ENCODE measurements at places on chromosomes 13 and 19. TPM values are rescaled to one million over a fixed set of nuclear protein-coding genes. Genes with fewer than 3 reads are reported as not detected.

GRCh38 chr19:49333418-49333805 is 1.8 kb upstream of the CD37 start:
- H3K27me3 ChIP-seq = no peaks in the 10 kb centered on the region
- H3K36me3 ChIP-seq = no peaks in the 10 kb centered on the region
- H3K4me1 ChIP-seq = peaks cover 47% of the 10 kb centered on the region
- peak overlapping the region; percentile 86 for H3K27ac ChIP-seq
- peak overlapping the region; percentile 21 for H3K4me3 ChIP-seq

GRCh38 chr13:83168590-83168989 is 713.7 kb downstream of the SLITRK1 start:
- H3K36me3 ChIP-seq = no peaks in the 10 kb centered on the region
- H3K27ac ChIP-seq = no peak overlapping the region
- H3K4me1 ChIP-seq = no peaks in the 10 kb centered on the region
- H3K4me3 ChIP-seq = no peak overlapping the region
- DNase-seq = no peak
- H3K27me3 ChIP-seq = no peaks in the 10 kb centered on the region

DNA sequence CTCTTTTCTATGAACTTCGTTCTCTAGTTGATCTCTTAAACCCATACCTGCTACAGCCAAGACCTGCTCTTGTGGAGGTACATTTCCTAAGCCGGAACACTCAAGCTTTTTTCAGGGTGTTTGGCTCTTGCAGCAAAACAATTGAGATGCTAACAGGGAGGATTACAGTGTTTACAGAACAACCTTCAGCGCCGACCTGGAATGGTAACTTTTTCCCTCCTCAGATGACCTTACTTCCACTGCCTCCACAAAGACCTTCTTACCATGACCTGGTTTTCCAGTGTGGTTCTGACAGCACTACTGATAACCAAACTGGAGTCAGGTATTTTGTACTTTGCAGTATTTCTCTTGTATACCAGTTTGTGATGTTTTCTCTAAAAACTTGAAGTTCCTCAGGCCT is 506 bp downstream of the KCNRG start:
- DNase-seq = no peak
- H3K27me3 ChIP-seq = no peaks in the 10 kb centered on the region
- H3K4me3 ChIP-seq = no peak overlapping the region
- H3K4me1 ChIP-seq = no peaks in the 10 kb centered on the region

DNA sequence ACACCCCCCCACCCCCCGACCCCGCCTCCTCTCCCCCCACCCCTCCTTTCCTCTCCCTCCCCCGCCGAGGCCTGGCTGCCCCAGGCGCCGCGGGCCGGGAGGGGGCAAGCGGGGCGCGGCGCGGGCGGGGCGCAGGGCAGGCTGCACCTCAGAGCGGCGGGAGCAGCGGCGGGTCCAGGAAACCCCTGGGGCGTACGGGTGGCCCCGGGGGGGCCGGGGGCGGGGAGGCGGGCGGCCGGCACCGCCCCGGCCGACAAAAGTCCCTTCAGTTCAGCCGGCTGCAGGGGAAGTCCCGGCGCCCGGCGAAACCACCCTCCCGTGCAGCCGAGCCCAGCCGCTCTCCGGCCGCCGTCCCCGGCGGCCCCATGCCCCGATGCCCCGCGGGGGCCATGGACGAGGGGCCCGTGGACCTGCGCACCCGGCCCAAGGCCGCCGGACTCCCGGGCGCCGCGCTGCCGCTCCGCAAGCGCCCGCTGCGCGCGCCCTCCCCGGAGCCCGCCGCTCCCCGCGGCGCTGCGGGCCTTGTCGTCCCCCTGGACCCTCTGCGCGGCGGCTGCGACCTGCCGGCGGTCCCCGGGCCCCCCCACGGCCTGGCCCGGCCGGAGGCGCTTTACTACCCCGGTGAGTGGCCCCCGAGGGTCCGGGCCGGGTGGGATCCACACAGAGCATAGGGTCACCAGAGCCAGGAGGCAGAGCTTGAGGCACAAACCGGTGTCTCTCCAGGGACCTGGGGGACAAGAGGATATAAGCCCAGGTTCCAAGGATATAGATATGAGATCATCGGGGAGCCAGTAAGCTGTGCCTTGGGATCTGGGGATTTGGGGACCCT is at the start of gene BCL3:
Gene BCL3 (plus strand): TSS at position 283 of the 829 bp plus-strand sequence. CDS start 83 bp downstream, at position 366.
- H3K4me3 ChIP-seq = peak within 1 kb of the TSS; percentile 91
- H3K36me3 ChIP-seq = no peaks in the 10 kb centered on the region
- peaks cover 44% of the 10 kb centered on the region for H3K4me1 ChIP-seq
- peak; percentile 32 for DNase-seq

- H3K27me3 ChIP-seq = no peaks in the 10 kb centered on the region
- peaks cover 60% of the 10 kb centered on the region for H3K4me1 ChIP-seq
- DNase-seq = peak; percentile 22
- H3K27ac ChIP-seq = no peak within 1 kb of the TSS
- H3K36me3 ChIP-seq = no peaks in the 10 kb centered on the region
These were observed at the start of gene ADGRE1 for GRCh38 chr19:6887316-6887715. Gene ADGRE1 (plus strand): TSS chr19:6887579. CDS start chr19:6887609, 30 bp downstream.

Gene CGB8
- total RNA-seq = not detected

GRCh38 chr13:33032037-33032625 is 15.9 kb downstream of the KL start:
- no peak overlapping the region for H3K27ac ChIP-seq
- no peak for DNase-seq
- no peaks in the 10 kb centered on the region for H3K27me3 ChIP-seq
- H3K4me1 ChIP-seq = no peaks in the 10 kb centered on the region
- no peak overlapping the region for H3K4me3 ChIP-seq

DNA sequence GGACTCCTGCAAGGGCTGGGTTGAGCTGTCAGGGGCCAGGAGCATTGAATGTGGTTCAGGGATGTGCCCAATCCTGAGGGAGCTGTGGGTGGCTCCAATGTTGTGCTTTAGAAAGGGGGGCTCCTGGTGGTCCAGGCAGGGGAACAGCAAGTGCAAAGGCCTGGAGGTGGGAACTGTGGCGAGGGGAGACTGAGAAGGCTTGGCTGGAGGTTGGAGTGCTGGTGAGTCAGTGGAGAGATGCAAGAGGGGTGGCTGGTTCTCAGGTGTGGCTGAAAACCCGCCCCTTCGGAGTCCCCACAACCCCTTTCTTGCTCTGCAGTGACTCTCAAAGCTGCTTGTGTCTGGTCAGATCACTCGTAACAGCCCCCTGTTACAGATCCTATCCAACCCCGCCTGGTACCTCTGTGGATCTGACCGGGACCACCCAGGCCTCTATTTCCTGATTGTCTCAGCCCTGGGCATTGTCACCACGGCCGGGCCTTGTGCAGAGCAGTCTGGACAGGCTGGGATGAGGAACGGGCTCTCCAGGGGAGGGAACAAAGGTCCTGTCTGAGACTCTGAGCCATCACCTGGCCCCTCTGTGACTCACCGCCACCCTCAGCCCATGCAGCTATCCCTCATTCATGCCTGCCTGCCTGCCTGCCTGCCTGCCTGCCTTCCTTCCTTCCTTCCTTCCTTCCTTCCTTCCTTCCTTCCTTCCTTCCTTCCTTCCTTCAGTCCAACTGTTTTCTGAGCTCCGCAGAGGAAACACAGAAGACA is 1.4 kb upstream of the KCNN1 start:
- H3K27me3 ChIP-seq = peaks cover 13% of the 10 kb centered on the region
- no peaks in the 10 kb centered on the region for H3K4me1 ChIP-seq
- DNase-seq = no peak
- H3K27ac ChIP-seq = no peak overlapping the region

DNA sequence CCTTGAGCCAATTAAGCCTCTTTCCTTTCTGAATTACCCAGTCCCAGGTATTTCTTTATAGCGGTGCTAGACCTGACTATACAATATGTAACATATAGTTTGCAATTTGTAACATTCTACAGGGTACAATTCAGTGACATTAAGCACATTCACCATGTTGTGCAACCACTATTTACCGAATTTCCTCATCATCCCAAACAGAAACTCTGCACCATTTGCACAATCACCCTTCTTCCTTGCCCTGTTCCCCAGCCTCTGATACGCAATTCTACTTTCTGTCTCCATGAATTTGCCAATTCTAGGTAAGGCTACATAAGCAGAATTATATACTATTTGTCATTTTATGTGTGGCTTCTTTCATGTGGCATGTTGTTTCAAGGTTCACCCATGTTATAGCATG is 13.7 kb upstream of the SIGLEC10 start:
- H3K36me3 ChIP-seq = no peaks in the 10 kb centered on the region
- H3K27ac ChIP-seq = no peak overlapping the region
- no peaks in the 10 kb centered on the region for H3K4me1 ChIP-seq

DNA sequence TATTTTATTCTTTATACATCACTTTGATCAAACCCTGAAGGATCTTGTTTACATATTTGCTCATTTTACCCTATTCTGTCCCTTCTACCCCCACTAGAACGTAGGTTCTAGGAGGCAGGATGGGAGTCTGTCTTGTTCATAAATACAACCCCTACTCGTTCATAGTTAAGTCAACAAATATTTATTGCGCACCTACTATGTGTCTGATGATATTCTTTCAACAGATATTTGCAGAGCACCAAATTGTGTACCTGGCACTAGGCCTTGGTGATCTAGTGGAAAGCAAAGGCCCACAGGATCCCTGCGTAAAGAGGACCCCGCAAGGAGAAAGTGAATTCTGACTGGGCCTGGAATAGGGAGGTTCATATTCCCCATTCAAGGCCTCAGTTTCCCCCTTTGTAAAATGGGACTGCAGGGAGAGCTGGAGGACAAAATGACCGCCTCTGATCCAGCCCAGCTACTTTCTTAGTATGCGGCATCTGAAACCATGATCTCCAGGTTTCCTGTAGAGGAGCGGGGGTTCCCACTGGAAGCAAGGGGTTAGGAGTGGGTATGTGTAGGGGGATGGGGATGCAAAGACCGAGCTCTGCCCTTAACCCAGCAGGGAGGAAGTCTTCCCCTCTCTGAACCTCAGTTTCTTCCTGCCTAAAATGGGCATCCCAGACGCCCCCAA is 534 bp upstream of the GEMIN7 start:
- peak overlapping the region; percentile 86 for H3K27ac ChIP-seq
- no peak for DNase-seq
- H3K36me3 ChIP-seq = no peaks in the 10 kb centered on the region
- peak overlapping the region; percentile 99 for H3K4me3 ChIP-seq
- peaks cover 31% of the 10 kb centered on the region for H3K4me1 ChIP-seq

DNA sequence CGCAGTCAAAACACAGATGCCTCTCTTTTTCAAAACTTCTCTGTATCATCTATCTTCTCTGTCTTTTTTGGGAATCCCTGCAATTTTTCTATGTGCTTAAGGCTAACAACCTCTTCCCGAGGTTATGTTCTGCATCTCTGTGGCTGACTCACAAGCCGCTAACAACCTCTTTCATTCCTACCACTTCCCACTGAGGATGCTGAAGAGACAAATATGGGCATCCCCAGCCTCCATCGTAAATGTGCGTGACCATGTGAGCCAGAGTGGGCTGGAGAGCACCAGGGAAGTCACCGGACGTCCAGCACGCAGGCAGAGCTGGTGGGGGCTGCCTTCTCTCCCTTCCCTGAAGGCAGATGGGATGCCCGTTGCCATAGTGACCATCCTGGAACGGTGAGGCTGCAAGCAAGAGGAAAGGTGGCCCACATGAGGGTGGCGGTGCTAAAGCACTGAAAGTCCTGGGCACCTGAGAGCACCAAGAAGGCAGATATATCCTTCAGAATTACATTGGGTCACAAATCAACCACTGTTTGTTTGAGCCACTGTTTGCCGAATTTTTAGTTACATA is 122.8 kb downstream of the SHISA2 start:
- DNase-seq = no peak
- no peaks in the 10 kb centered on the region for H3K27me3 ChIP-seq
- H3K4me1 ChIP-seq = no peaks in the 10 kb centered on the region
- no peak overlapping the region for H3K27ac ChIP-seq
- no peak overlapping the region for H3K4me3 ChIP-seq
- no peaks in the 10 kb centered on the region for H3K36me3 ChIP-seq

Gene C19orf67
- total RNA-seq = 0.60 TPM

Gene ERICH6B
- not detected for total RNA-seq

- no peaks in the 10 kb centered on the region for H3K27me3 ChIP-seq
- H3K27ac ChIP-seq = no peak overlapping the region
- no peak overlapping the region for H3K4me3 ChIP-seq
These were observed 1.4 kb downstream of the SYNGR4 start for GRCh38 chr19:48365602-48366001.

- H3K27me3 ChIP-seq = peaks cover 74% of the 10 kb centered on the region
- no peak overlapping the region for H3K27ac ChIP-seq
- no peaks in the 10 kb centered on the region for H3K36me3 ChIP-seq
- H3K4me3 ChIP-seq = no peak overlapping the region
- DNase-seq = no peak
These were observed 1.5 kb downstream of the ZIC5 start for GRCh38 chr13:99969919-99970650.

Gene NOTCH3
- total RNA-seq = 0.80 TPM

DNA sequence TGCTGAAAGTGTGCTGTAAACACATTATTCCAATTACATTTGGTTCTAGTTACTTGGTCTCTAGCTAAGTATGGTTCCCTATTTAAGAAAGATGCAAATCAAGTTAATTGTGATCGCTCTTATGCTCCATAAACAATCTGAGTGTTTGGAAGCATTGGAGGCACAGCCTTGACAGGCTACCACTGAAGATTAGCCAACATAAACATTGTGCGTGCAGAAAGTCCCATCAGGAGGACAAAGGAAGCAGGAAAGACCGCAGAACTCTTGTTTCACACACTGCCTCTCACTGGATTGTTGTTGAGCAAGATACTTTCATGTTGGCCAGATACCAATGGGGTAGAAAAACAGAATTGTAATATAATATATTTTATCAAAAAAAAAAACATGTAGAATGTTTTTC is 814.4 kb downstream of the EFNB2 start:
- no peak overlapping the region for H3K4me3 ChIP-seq
- H3K27ac ChIP-seq = no peak overlapping the region
- H3K27me3 ChIP-seq = no peaks in the 10 kb centered on the region
- no peak for DNase-seq

DNA sequence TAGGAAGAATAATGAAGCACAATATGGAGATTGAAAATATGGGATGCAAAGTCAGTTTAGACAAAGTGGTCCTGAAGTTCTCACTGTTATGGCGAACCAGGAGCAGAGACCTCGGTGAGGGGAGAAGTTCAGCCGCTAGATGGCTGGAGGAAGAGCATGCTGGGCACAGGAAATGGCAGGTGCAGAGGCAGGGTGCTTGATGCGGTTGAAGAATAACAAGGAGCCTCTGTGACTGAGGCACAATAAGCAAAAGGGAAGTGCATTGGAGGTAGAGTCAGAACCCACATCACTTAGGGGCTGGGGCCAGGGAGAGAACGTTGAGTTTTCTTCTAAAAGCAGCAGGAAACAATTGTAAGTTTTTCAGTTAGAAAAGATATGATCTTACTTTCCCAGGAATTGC is 1725.2 kb downstream of the EFNB2 start:
- H3K4me3 ChIP-seq = no peak overlapping the region
- H3K4me1 ChIP-seq = no peaks in the 10 kb centered on the region
- H3K27ac ChIP-seq = no peak overlapping the region
- no peaks in the 10 kb centered on the region for H3K27me3 ChIP-seq
- DNase-seq = no peak

- H3K4me3 ChIP-seq = no peak overlapping the region
- no peak overlapping the region for H3K27ac ChIP-seq
- H3K4me1 ChIP-seq = no peaks in the 10 kb centered on the region
- H3K27me3 ChIP-seq = no peaks in the 10 kb centered on the region
- DNase-seq = no peak
These were observed 258.5 kb downstream of the COG6 start for GRCh38 chr13:39913928-39914327.

Gene ZNF331
- total RNA-seq = 318 TPM

- no peak overlapping the region for H3K27ac ChIP-seq
- no peaks in the 10 kb centered on the region for H3K4me1 ChIP-seq
- H3K4me3 ChIP-seq = no peak overlapping the region
- no peak for DNase-seq
- H3K36me3 ChIP-seq = no peaks in the 10 kb centered on the region
- no peaks in the 10 kb centered on the region for H3K27me3 ChIP-seq
These were observed 16.3 kb upstream of the PTBP1 start for GRCh38 chr19:780935-781334.

Gene RASL11A
- 2.9 TPM for total RNA-seq

Data from naive thymus-derived CD4-positive, alpha-beta T cell (primary cell).